Mesenteric fat pad (tissue), 1 donor: ENCODE measurements at places on chromosomes 5 and 9.

DNA sequence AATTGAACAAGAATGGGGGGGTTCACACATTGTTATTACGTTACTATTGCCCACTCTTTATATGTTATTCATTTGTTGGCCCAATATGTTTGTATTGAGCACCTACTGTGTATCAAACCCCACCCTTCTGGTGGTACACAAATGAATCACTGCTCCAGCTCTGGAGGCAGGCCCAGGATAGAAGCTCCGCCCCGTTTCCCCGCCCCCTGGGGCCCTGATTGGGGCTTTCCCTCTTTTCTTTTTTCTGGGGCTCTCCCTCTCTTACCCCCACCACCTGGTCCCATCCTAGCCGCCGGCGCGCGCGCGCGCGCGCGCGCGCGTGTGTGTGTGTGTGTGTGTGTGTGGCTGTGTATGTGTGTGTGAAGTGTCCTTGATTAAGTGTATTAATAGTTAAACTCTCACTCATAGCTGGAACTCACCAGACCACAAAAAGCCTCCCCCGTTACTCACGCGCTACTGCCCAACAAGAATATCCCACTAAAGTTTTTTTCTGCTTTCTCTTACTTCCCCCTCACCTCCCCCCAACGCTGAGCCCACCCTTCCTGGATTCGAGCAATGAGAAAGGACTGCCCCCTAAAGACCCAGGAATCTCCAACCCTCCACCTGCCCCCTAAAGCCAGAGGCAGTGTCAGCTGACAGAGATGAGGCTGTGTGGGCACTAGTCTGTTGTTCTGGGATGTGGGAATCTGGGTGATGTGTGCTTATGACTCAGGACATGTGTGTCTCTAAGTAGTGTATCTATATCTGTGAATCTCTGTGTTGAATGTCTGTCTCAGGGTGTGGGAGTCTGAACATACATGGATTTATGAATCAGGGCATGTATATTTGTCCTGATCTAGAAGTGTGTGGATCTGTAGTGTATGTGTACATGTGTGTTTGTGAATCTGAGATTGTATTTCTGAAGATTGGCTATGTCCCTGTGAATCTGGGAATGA is 4.0 kb downstream of the CXXC5 start:
- no peak for DNase-seq

DNA sequence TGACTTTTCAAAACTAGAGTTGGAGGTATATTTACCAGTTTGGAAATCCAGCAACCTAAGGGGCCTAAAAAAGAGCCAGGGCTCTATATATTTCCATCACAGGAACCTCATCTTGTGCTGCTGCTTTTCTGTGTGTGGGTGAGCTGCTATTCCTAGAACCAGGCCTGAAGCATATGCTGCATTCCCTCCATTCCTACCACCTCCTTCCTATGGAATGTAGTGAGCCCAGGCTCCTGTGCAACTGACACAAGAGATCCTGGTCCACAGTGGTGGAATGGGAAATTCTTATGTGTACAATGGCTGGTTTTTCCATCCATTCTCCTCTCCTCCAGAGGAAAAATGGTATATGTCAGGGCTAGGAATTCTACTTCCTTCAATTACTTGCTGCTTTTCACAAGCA is 39.1 kb downstream of the SPEF2 start:
- no peak for DNase-seq

GRCh38 chr5:35903631-35904203 is 34.7 kb downstream of the CAPSL start:
- DNase-seq: no peak

GRCh38 chr9:109791003-109791677 is 11.1 kb downstream of the PALM2AKAP2 start:
- DNase-seq: no peak

- no peak for DNase-seq
These were observed 142.2 kb upstream of the ZNF366 start for GRCh38 chr5:72649449-72649848.

DNA sequence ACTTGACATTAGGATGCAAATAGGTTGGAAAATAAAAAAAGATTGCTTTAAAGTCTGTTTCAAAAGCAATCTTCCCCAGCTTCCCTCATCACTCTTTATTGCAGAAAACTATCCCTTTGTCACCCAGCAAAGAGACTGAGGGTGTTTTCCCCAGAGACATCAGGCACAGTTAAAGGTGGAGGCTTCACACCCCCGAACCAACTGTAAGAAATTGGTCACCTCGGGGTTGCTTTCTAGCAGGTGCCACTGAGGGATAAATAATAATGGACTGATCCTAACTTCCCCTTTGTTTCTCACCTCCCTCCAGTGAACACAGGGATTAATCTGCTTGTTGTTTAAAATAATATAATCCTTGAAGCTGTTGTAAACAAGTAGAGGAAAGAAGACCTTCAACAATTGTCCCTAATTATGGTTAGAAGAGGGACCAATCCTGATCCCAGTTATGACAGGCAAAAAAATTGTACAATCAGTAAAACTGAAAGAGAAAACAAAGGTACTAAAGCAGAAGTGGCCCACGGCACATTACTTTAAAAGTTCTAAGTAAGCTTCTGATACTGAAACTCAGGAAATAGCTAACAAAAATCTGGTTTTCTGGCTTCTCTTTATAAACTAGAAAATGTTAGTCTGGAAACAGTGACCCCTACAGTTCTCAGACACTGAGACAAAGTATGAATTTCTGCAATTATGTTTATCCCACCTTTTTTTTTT is 6.6 kb upstream of the PCSK1 start:
- DNase-seq: no peak

- no peak for DNase-seq
These were observed 65.2 kb upstream of the ADRA1B start for GRCh38 chr5:159851053-159851452.

DNA sequence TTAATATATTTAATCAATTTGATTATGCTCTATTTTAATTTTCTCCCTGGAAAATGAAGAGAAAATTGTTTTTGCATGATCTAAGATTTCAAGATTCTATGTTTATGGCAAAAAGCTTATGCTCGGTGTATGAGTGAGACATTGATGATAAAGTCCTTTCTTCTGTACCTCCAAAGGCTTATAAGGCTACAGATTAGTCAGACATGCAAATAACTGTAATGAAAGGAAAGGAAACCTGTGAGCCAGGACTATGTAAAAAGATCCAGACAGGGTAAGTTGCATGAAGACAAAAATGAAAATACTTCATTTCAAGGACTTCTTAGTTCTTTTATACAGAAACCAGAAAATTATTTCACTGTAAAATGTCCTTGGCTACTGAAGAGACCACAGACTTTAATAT is 52.2 kb upstream of the EDIL3 start:
- no peak for DNase-seq
